ENCODE measurements at places on chromosomes 5 and 9. TPM values are rescaled to one million over a fixed set of nuclear protein-coding genes. Genes with fewer than 3 reads are reported as not detected.

Gene CCDC192
- not detected for total RNA-seq

Gene SLC26A2
- total RNA-seq, result 34.9 TPM

Gene ERBIN
- 225 TPM for total RNA-seq

Gene ALDOB
- not detected for total RNA-seq

Gene SIT1
- total RNA-seq, result 0.48 TPM

Gene EGR1
- 12.8 TPM for total RNA-seq

Gene REEP2
- total RNA-seq, result 5.3 TPM

Gene SLC45A2
- not detected for total RNA-seq
